ENCODE measurements at places on chromosomes 3 and 15.

DNA sequence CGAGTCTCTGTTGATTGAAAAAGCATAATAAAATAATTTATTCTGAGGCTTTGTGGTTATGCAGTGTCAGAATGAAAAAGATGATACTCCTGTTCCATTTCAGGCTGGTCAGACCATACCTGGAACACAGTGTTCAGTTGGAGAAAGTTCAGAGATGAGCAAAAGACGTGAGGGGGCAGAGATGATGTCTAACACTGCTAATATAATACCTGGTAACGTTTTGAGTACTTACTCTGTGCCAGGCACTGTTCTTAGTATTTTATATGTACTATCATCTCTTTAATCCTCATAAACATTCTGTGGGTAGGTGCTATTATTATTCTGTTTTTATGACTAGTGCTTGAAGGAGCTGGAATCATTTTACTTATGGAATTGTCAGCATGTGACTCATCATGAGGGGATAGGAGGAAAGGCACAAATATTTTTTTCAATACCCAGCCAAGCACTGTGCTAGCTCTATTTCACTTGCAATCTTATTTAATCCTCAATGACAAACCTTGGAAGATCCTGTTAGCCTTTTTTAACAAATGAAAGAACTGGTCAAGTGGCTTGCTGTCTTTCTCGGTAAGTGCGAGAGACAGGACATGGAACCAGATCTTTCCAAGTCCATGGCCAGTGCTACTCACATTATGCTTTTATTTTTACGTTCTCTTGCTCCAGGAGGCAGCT is 31.8 kb downstream of the IQGAP1 start:
- DNase-seq: no peak

GRCh38 chr3:105397974-105398373 is 31.3 kb downstream of the ALCAM start:
- DNase-seq: no peak

- no peak for DNase-seq
Observed at GRCh38 chr3:29521293-29521692, 240.4 kb downstream of the RBMS3 start.

DNA sequence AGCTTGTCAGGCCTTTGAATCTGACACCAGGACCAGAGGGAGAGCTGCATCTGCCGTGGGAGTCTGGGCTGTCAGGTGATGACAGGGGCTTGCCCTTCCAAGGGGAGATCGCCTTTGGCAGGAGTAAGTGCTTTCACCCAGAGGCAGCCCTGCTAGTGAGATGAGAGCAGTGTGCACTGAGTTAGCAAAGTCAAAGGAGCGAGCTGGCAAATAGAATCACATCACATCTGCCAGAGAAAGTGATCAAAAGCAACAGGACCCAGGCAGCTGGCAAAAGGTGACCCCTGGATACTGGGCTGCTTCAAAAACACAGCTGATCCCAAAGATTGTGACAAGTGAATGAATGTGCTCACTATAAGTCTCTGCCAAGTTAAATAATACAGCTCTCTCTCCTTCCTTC is 36.1 kb upstream of the PYDC2 start:
- DNase-seq: no peak

GRCh38 chr15:75636026-75636425 is 4.0 kb downstream of the IMP3 start:
- DNase-seq: no peak

- peak; percentile 67 for DNase-seq
Observed at GRCh38 chr15:67196672-67197363, 57.6 kb downstream of the AAGAB start.

GRCh38 chr3:67176396-67176795 is 178.3 kb downstream of the KBTBD8 start:
- no peak for DNase-seq

- DNase-seq: peak; percentile 57
Observed at GRCh38 chr15:92801774-92802464, 98.2 kb upstream of the CHD2 start.

DNA sequence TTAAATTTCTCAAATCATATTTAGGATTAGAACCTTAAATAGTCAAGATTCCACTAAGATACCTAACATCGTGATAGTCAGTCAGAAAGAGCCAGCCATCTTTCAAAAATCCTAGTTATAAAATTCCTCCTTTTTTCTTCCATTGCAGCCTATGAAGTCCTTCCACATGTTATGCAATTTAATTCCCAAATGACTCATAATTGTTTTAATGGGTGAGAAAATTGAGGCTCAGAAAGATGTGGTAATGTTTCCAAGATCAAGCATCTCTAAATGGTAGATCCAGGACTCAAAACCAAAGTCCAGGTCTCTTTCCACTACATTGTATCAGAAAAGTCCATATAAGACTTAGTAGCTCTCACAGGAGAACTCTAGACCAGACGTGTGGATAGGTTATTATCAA is 9.5 kb downstream of the CFAP44 start:
- DNase-seq: no peak

DNA sequence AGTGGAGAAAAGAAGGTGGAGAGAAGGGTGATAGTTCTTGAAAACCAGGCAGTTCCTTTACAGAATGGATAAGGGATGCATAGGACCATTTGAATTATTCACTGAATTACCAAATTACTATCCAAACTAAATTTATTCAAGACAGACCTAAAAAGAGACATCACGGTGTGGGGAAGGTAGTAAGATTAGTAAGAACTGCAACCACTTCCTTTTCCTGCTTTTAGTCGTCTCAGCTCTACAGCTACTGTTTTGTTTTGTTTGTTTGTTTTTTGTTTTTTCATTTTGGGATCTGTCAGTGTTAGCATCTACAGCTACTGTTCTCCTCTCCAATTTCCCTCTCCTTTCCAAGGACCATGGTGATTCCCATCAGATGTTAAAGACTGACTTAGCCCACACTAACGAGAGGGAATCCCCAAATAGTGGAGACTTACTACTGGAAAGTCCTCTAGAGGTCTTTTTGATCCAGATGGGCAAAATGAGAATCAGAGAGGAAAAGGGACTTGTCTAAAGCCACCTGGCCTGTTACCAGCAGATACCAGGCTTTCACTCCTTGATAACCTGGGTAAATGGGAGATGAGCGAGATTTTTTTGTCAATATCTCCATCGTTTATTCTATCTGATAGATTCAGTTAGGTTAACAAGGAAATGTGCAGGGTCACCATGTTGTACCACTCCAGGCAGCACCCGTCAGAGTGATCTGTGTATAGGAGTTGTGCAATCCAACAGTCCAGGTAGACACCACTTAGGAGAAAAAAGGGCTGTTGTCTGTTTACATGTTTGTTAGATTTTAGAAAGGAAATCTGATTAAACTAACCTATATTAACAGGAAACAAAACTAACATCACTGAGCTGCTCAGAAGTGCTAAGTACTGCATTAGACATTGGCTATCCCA is 6.0 kb downstream of the HCLS1 start:
- DNase-seq: no peak

- no peak for DNase-seq
Observed at GRCh38 chr3:58564456-58565160, 12.6 kb downstream of the FAM107A start.

DNA sequence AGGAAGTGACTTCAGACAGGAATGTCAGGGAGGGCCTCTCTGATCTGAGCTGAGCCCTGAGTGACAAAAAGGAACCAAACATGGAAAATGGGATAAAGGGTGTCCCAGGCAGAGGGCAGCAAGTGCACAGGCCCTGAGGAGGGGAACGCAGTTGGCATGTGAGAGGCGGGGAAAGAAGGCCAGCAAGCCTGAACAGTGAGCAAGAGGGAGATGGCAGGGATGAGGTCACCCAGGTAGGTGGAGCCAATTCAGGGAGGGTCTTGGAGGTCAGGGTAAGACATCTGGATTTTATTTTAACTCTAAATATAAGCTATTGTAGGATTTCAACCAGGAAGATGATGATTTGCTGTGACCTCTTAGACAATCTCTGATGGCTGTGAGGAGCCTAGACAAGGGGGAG is 167.7 kb downstream of the LRTM1 start:
- no peak for DNase-seq

DNA sequence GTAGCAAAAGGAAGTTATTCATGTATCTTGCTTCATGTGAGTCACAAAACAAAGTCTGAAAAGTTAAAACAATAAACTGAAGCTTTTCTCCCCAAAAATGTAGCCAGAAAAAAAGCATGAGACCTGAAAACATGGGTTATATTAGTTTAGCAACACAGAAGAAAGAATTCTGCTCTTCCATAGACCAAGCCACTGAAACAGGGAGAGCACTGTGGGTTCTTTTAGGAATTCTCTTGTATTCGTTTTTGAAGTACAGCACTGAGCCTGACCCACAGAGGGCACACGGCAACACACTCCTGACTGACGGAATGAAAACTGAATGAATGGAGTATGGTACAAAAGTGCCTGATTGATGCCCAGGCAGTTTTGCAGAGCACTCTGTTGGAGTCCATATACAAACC is 66.6 kb downstream of the TM4SF4 start:
- DNase-seq: no peak

DNA sequence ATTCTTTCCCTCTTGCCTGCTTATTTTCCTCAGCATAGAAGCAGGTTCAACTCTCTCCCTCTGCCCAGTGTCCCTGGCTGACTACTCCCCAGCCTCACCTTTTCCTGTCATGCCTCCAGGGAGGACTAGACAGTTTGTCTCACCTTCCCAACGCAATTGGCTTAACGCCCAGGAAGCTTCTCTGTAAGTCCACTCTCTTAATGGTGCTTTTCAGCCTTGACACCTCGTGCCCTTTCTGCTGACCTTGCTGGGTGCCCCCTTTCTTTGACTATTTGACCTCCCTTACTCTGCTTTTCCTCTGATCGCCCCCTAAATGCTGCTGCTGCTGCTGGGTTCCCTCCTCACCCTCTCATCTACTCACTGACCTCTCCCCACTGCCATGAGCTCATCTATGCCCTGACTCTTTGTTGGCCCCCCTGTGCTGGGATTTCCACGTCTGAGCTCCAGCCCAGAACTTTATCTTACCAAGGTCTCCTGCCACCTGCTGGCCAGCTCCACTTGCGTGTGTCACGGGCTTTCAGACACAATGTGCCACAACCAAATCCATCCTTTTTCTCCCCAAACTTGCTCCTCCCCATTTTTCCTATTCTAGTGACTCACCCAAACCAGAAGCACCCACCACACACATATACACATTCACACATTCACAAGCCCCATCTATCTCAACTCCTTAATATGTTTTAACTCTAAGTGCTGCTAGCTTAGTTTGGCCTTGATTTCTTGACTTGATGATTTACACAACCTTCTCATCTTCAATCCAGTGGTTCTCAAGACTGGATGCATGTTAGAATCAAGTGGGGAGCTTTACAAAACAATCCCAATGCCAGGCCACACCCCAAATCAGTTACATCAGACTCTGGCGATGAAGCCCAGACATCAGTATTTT is 16.6 kb downstream of the EPB42 start:
- no peak for DNase-seq

- no peak for DNase-seq
Observed at GRCh38 chr15:64938192-64938591, 26.5 kb downstream of the ANKDD1A start.

DNA sequence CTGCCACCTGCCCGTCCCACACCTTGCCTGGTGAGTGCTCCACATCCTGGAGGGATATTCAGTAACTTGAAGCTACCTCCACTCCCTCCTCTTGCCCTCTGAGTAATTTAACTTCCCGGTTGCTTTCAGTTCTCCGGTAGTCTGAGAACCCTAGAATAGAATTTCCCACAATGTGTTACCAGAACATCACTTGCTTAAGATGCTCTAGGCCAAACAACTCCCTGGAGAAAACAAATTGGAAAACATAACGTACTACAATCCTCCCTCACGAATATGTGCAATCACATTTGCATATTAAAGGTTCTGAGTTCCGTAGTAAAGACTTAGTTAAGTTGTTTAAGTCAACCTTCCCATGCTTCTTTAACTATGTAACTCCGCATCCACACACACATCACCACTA is 44.8 kb downstream of the SLCO2A1 start:
- no peak for DNase-seq

DNA sequence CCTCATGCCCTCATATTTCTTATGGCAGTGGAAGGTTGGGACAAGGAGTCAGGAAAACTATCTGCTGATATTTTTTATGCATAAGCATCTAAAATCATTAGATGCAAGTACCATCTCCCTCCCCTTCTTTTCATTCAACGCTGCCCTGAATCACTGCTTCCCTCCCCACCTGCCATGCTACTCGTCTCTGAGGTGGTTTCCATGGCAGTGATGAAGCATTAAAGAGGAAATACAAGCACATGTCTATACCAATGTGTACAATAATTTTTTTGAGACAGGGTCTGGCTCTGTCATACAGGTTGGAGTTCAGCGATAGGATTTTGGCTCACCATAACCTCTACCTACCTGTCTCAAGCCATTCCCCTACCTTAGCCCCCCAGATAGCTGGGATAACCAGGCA is 67.5 kb upstream of the SETMAR start:
- DNase-seq: no peak

DNA sequence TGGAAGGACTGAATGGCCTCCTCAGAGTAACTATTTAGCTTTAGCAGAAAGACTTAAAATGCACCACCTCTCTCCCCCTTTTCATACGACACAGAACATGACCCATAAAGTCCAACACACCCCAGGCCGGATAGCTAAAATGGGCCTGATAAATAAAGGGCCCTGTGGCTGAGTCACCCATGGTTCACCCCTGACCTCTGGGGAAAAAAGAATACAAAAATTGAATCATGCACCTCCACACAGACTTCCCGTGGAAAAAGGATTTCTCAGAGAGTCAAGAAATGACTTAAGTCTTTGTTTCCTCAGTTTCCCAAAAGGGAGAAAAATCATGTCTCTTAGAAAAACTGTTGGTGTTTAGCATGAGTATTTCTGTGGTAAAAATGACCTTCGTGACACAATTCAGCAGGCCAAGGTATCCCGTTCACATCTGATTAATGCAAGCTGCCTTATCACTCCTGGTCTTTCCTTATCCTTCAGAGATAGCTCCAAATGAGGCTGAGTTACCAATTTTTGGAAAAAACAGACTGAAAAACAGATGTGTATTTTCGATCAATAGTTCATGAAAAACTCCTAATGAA is 34.0 kb upstream of the ARHGEF3 start:
- no peak for DNase-seq

- DNase-seq: no peak
Observed at GRCh38 chr15:42050484-42051255, 29.8 kb upstream of the PLA2G4E start.

GRCh38 chr3:38204599-38205471 is 39.5 kb downstream of the OXSR1 start:
- DNase-seq: no peak

GRCh38 chr3:63855333-63855940 is 8.2 kb downstream of the THOC7 start:
- DNase-seq: no peak

DNA sequence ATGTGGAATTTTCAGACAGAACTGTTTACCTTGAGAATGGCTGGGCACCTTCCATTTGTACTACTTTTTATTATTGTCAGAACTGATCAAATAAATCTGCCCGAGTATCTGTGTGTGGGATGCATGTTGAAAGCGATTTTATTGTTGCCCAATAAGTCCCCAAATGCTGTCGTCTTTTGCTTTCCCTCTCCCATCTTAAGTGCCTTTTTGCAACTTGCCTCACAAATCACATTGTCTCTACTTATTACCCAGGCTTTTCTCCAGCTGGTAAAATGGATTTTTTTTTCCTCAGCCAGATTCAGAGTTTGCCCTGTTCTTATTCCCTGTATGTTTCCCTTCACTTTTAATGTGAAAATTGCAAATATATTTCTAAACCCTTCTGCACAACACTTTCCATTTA is 163.1 kb downstream of the CNTN4 start:
- no peak for DNase-seq

- no peak for DNase-seq
Observed at GRCh38 chr15:73751899-73752805, 999 bp downstream of the INSYN1 start.

All from uterus (tissue), 4 donors.